ENCODE measurements at places on chromosomes 3 and 15. TPM values are rescaled to one million over a fixed set of nuclear protein-coding genes. Genes with fewer than 3 reads are reported as not detected.
A peak's percentile ranks its signal among the peaks of the same experiment; 100 is the strongest.

DNA sequence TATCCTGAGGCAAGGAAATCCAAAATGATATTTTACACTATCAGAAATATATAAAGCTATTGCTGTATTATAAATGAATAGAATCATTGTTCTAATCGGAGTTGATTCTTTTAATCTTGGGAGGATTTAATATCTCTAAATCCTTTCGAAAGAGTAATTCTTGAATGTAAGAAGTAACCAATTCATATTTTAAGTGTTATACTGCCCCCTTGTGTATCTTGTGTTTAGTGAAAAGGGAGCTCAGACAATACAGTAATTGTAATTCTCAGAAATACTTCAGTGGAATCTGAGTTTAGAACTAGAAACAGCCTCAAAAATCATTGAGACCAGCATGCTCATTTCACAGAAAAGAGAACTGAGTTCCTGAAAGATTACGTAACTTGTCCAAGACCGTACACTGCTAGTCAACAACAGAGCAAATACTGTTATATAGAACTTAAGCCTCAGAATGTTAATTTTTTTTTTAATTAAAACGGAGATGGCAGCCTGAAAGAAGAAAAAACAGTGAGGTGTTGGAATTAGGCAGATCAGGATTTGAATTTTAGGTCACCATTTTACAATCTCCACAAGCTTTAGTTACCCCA lies 42.9 kb downstream of the PLCH1 start:
- DNase-seq, result peak; percentile 76

GRCh38 chr3:161531930-161532329 lies 35.3 kb downstream of the OTOL1 start:
- no peak for DNase-seq

DNA sequence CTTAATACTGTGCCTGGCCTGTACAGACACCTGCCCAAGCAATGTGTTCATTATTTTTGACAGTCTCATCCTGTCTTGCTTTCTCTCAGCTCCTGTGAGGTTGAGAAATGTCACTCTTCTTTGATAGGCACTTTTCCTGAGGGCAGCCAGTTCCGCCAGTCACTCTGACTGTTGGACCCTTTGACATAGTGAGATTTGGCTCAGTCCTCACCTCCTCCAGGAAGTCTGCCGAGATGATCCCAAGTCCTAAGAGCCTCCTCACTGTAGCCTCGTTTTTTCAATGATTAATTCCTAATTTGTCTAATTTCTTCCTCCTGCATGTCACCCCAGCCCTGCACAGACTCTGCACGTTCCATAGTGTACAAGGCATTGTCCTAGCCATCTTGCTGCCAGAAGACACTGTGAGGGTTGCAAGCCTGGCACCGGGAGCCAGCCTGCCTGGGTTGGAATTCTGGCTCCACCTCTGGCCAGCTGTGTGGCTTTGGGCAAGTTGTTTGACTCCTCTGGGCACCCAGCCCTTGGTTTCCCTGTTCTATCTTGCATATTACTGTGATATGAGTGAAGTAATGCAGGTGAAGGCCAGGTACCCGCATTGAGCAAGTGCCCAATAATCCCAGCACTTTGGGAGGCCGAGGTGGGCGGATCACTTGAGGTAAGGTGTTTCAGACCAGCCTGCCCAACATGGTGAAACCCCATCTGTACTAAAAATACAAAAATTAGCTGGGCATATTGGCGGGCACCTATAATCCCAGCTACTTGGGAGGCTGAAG lies 24.3 kb downstream of the RPLP1 start:
- DNase-seq, result no peak

Gene C3orf22
- not detected for total RNA-seq
